ENCODE measurements at places on chromosomes 2 and 18.
A peak's percentile ranks its signal among the peaks of the same experiment; 100 is the strongest.

- DNase-seq = peak; percentile 43
These were observed 258.3 kb downstream of the SS18 start for GRCh38 chr18:25832001-25832604.

- DNase-seq = no peak
These were observed 20.0 kb downstream of the MALT1 start for GRCh38 chr18:58691256-58691655.

DNA sequence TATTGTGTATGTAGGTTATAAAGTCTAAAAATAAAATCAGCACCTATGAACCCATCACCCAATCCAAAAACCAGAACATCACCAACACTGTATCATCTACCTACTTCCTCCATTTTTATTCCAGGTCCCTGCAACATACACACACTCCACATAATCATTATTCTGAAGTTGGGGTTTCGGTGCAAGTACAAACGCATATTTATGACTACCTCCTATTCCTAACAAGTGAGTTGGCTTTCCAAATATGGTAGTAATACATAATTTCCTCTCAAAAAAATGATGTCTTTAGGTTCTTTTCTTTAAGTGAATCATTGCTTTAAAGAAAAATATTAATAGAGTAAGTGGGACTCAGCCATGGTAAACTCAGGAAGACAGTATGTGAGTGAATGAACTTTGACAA is 3.3 kb downstream of the ACVR1 start:
- DNase-seq = no peak

- no peak for DNase-seq
These were observed 146.8 kb upstream of the PGAP1 start for GRCh38 chr2:197073270-197073669.

DNA sequence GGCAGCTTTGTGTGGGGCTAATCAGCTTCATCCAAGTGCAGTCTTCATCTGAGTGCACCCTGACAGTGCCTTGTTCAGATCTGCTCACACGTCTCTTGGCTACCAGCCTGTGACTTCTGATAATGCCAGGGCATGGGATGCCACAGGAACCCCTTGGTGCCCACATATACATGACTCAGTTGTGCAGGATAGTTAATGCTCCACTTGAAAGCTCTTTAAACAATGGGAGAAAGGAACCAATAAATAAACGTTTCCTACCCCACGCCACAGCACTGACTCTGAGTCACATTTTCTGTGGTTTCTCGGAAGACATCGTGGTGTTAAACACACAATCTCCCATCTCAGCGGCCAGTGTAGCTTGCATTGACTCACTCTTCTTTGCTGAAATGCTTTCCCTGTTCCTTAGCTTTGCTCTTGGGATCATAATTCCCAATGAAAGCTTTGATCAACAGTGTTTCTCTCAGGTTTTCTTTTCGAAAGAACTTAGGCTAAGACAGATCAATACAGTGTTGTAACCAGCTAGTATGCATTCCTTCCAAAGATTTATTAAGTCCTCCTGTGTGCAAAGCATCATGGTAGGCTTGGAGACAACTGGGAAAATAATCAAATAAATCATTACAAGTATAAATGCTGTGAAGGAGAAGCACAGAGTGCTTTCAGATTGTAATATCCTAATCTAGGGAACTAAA is 142.0 kb downstream of the COPS8 start:
- no peak for DNase-seq

GRCh38 chr2:240203788-240204270 is 63.4 kb upstream of the OTOS start:
- DNase-seq = no peak

GRCh38 chr2:164896226-164896625 is 54.6 kb upstream of the COBLL1 start:
- DNase-seq = no peak

GRCh38 chr2:203759690-203760365 is 53.4 kb downstream of the CD28 start:
- DNase-seq = no peak

- no peak for DNase-seq
These were observed 50.9 kb downstream of the GALR1 start for GRCh38 chr18:77300579-77300978.
